ENCODE measurements at places on chromosomes 11 and 22.
A peak's percentile ranks its signal among the peaks of the same experiment; 100 is the strongest.

GRCh38 chr22:34099278-34099677, 179.0 kb upstream of the LARGE1 start:
- DNase-seq = no peak

DNA sequence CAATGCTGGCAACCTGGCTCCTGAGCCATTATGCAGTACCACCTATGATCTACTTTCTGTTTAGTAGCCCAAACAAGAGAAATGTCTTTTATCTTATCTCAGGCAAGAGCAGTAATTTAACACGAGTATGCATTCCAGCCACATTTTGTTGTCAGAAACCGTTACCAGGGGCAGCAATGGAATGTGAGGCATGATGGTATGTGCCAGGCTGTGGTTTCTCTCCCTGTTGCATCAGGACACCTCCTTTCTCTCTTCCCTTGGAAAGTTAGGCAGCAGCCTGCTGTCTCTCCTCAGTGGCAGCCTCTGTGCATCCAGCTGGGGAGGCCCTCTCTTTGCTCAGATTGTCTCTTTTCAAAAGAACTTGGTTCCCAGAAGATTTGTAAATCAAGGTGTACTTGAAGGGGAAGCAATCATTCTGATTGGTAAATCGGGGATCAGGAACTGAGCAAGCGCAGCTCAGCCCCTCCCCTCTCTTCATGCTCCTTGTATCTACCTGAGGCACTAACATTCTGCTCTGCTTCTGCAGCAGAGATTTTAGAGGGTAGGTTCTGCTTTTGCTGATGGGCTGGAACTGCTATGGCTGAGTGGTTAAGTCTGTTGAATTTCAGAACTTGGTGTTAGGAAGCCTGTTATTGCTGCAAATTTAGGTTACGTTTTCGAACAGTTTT, 229.2 kb downstream of the ADAMTS15 start:
- no peak for DNase-seq

DNA sequence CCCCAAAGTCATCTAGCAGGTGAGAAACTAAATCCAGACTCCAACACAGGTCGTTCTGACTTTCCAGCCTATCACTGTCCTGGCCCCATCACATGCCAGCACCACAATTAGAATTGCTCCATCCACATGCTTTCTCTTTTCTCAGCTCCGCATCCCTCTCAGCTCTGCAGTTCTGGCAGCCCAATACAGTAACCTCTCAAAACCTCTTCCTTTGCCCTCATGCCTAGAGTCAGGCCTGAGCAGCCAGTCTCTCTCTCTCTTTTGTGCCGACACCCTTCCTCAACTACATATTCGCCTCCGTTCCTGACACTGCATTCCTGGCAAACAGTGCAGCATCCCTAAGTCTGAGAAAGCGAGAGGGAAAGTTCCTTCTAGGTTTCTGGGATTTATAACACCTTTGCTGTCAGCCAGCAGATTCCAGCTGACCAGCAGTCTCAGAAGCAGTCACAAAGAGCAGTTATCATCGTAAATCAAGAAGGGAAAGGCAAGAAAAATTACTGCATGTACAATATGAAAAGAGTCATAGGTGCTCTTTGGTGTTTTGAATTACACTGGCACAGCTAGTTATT, 258.0 kb downstream of the FAT3 start:
- no peak for DNase-seq

DNA sequence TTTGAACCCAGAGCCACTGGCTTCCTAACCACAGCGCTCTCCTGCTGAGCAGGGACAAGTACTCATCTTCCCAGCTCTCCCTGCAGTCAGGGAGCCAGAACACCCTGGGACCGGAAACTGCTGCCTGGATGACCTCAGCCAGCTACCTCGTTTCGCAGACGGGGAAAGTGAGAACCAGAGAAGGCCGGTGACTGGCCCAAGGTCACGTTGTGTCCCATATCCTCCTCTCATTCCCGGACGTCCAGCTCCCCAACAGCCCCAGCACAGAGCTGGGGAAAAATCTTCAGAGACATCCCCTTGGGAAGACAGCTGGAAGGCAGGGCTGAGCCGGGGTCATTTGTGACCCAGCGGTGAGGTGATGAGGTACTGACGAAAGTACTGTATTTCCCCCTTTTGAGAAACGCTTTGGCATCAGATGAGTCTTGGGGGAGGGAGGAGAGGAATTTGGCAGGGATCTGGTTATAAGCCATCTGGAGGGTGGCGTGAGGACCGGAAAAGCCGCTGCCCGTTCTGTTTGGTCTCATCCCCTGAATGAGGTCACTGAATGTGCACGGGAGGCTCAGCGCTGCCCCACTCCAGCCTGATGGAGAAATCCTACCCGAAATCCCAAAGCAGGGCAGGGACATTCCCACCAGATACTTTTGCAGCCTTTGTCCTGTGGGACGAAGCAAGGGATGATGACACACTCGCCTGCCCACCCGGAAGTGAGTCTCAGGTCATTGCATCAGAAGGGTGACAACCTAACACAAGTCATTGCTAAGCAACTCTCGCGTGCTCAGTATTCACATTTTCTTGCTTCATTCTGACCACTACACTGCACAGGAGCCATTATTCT, 41.1 kb downstream of the LIF start:
- no peak for DNase-seq

GRCh38 chr11:134236834-134237556, 12.5 kb downstream of the VPS26B start:
- no peak for DNase-seq

DNA sequence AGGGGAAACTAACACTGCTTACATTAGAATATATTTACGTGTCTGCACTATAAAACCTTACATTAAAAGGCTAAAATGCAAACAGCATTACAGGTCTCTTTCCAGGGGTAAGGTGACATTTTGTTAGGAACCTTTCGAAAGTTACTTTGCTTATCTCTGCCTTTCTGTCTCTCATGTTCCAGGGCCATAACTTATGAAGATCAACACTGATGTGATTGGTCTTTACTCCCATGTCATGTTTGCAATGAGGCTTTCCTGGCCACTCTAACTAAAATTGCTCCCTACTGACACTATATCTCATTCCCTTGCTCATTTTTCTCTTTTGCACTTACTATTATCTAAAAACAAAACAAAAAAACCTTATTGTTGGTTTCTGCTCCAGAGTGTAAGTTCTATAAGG, 119.0 kb downstream of the JRKL start:
- DNase-seq = no peak

DNA sequence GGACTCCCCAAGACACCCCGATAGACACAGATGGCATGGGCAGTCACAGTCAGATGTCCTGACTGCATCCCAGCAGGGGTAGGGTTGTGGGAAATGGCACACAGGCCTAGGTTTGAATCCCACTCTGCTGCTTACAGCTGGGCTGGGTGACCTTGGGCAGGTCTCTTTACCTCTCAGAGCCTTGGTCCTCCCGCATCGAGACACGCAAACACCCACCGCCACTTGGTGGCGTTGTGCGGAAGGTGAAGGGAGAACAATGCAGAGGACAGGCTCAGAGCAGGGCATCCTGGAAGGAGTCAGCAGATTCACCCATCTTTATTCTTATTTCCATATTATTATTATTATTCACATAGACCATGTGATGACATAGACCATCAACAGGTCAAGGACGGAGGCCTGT, 140.5 kb downstream of the MIAT start:
- no peak for DNase-seq

GRCh38 chr22:49412236-49412635, 415.4 kb downstream of the BRD1 start:
- DNase-seq = no peak

DNA sequence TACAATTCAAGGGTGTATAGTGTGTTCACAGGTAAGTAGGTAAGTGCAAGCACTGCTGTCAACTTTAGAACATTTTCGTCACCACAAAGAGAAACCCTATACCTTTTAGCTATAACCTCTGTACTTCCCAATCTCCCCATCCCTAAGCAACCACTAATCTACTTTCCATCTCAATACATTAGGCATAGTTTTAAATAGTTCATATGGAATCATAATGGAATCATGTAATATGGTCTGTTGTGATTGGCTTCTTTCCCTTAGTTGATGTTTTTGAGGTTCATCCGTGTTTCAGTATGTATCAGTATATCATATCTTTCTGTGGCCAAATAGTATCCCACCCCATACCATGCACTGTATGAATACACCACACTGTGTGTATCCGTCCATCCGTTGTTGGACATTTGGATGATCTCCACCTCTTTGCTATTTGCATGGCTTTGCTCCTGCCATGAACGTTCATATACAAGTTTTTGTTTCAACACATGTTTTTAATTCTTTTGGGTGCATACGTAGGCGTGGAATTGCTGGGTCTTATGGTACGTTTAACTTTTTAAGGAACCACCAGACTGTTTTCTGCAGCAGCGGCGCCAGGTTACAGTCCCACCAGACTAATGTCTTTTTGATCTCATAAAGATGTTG, 27.7 kb upstream of the OPCML start:
- DNase-seq = no peak

DNA sequence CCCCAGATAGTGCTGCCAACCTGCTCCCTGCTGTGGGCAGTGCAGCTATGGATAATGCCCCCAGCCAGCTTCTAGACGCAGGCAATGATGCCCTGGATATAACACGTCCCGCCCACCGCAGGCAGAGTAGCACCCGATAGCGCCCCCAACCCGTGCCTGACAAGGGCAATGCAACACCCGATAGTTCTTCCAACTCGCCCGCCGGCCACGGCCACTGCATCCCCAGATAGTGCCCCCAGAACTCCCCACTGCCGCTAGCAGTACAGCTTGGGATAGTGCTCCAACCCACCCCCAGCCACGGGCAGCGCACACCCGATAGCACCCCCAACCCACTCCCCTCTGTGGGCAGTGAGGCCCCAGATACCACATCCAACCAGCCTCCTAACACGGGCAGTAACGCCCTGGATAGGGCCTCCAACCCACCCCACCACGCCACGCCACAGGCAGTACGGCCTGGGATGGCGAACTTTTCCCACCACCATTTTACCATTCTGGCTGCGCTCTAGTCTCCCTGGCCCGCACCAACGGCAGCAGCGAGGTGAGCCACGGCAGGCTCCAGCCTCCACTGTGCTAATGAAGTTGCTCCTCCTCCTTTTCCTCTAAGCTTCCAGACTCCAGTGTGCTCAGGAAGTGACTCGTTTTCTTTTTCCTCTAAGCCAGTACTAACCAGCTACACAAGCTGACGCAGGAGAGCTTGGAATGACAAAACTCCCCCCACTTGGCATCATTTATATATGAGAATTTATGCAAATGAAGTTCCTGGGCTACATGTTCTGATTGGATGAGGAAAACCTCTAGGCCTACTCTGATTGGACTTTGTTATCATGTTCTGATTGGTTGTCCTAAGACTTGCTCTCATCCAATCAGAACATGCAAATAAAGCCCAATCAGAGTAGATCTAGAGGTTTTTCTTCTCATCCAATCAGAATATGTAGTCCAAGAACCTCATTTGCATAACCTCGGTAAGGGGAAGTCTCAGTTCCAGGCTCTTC, 3.0 kb upstream of the RFPL3 start:
- no peak for DNase-seq

DNA sequence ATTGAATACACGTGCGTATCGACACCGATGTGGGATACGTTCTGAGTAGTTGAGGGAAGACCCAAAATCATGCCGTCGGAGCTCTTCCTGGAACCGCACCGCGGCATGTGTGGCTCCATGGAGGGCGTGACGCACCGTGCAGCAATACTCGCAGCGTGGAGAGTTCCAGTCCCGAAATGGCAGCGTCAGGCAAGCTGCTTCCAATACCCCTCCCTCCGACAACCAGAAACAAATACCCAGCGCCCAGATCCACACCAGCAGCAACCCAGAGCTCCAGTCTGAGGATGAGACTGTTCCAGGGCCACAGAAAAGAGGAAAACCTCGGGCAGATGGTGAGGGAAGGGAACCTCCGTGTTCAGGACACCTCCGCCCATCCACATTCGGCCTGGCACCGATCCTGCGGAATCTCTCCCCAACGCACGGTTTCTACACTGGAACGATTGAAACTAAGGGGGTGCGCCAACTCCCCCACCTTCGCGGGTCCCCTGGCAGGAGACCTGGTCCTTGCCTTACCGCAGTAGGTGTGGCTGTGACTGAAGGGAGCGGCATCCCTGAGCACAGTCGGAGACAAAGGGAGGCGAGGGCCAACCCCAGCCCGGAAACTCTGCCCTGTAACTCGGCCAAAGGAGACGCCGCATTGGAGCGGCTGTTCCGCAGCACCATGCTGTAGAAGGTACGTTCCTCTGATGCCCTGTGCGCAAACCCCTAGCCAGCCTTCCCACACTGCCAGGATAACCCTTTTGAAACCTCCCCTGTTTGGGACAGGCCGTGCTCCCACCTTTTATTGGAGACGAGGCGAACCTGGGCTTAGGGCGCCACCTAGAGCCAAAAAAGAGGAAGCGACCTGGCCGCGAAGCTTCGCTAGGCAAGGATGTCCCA, 28.2 kb downstream of the DBX1 start:
- peak; percentile 63 for DNase-seq

GRCh38 chr11:34274712-34275398, 83.0 kb downstream of the ABTB2 start:
- DNase-seq = peak; percentile 92

- DNase-seq = no peak
Observed at GRCh38 chr11:75347781-75348566, 3.5 kb downstream of the ARRB1 start.

- DNase-seq = no peak
Observed at GRCh38 chr22:24067587-24068376, 56.7 kb downstream of the CABIN1 start.

GRCh38 chr11:8339592-8340022, 75.9 kb upstream of the LMO1 start:
- no peak for DNase-seq

DNA sequence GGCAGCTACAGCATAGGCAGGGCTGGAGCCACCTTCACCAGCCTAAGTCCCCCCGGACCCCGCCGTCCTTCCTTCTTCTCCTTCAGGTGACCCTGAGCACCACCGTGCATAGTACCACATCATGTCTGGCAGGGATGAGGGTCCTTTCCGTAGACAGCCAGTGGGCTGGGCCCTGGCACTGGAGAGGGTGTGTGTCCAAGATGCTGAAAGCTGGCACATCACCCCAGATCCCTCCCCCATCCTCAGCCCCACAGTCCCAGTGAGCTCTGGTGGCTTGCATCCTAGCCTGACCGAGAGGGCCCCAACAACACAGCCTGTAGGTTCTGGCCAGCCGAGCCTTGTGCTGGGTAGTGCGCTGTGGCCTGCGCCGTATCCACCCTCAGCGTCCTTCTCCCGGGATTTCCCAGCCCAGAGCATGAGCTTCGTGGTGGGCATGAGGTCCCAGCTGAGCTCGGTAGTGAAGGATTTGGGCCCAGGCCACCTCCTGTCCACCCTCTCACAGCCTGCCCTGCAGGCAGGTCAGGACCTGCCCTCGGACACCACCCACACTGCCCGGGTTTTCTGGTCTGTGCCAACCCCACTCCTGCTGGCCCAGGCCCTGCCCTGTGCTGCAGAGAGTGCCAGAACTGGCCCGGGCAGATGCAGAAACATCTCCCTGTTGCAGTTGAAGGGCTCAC, 1124.3 kb downstream of the BRD1 start:
- DNase-seq = peak; percentile 52

DNA sequence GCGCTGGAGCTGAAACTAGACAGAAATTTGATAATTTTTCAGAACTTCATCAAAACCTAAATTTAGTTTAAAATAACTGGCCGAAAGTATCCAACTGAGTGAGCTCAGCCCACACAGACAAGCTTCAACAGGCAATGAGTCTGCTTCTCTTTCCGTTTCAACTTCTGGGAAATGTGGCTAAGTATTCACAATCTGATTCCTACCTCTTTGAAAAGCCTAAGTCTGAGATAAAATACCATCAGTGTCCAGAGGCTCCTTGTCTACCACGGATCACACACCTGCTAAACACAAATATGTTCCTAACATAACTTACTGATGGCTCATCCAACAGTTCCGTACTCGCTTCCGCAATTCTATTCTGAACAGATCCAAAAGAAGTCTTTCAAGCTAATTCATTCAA, 8.5 kb downstream of the SIK3 start:
- no peak for DNase-seq
